AG20443 (cell line): ENCODE measurements at places on chromosomes 5 and 9.

DNA sequence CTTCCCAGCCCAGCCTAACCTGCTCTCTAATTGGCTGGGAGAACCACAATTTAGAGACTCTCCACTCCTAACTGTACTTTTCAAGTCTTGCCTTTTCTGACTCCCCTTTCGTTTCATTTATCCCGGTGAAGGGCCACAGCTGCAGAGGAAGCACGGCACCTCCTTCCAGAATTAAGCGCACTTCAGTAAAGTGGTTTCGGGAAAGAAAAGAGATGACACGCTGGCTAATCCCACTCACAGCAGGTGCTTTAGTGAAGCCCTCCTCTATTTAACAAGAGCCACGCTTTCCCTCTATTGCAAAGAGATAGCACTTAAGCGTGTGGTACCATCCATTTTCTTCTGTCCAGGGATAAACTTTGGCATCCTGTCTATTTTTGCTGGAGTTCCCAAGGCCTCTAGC, 4.8 kb downstream of the DNAH5 start:
- DNase-seq = no peak

DNA sequence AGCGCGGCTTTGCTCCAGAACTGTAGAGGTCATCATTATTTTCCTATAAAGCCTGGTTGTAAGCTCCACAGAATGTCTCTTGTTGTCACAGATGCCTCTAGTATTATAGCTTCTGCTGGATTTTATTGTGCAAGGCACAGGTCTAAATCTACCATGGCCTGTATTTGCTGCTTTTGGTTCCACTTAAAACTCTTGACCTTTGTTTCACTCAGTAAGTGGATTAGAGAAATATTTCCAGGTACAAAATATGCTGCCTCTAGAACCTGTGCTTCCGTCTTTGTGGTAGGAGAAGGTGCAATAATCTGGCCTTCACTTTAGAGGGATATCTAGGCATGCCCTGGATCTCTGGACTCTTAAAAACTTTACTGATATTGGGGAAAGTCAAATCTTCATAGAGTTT, 476.6 kb upstream of the CD180 start:
- DNase-seq = no peak

DNA sequence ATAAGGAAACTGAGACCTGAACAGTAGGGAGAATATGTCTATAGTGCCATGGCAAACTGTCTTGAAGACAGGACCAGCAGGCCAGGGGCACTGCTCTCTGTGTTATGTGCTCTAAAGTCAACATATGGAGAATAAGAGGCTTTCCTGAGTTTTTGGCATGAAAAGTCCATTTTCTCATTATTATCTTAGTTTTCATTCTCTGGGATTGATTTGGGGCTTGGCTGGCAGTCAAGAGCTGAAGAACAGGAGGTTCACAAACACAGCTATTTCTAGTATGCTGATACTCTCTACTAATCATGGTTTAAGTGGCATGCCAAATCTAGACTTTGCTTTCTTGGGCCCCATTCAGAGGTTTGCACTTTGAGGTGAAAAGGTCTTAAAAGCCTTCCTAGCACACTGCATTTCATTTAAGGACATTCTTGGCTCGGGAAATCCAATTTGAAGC, 404.4 kb downstream of the ZNF608 start:
- DNase-seq = peak; percentile 8

GRCh38 chr5:115490596-115490995, 54.0 kb downstream of the FEM1C start:
- no peak for DNase-seq

GRCh38 chr5:137507150-137507549, 8.0 kb upstream of the SPOCK1 start:
- DNase-seq = peak; percentile 36

DNA sequence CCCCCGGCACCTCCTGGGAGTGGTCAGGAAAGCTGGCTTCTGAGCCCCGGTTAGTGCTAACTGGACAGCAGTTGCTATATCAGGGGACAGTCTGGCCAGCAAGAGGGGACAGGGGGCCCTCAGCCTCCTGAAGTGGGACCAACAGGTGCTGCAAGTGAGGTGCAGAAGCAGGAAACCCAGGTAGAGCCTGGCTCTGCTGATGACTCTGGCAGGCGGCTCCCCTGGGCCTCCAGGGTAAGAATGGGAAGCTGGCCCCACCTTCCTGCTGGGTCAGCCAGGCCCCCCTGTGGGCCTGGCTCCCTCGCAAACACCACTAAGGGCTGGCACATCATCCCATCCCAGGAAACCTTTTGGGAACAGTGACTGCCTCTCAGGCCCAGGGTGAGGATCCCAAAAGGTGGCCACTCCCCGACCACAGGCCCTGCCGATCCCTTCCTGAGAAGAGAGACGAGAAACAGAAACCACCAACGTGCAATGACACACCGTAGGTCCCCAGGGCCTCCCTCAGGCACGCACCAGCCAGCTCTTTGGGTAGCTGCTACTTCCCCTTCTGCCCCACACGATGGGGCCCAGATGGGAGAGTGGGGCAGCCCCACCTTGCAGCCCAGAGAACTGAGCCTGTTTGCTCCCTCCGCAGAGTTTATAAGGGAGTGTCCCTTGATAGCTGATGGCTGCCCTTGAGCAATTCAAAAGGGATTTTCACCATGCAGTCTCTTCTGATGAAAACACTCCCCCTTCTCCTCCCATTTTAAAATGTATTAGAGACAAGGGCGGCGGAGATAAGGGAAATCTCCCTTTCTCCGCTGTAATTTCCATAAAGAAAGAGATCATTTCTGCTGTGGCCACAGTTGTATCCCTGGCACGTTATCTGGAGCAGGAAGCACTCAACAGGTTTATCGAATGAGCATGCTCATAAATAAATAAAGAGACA, 76.8 kb downstream of the STK10 start:
- peak; percentile 68 for DNase-seq

DNA sequence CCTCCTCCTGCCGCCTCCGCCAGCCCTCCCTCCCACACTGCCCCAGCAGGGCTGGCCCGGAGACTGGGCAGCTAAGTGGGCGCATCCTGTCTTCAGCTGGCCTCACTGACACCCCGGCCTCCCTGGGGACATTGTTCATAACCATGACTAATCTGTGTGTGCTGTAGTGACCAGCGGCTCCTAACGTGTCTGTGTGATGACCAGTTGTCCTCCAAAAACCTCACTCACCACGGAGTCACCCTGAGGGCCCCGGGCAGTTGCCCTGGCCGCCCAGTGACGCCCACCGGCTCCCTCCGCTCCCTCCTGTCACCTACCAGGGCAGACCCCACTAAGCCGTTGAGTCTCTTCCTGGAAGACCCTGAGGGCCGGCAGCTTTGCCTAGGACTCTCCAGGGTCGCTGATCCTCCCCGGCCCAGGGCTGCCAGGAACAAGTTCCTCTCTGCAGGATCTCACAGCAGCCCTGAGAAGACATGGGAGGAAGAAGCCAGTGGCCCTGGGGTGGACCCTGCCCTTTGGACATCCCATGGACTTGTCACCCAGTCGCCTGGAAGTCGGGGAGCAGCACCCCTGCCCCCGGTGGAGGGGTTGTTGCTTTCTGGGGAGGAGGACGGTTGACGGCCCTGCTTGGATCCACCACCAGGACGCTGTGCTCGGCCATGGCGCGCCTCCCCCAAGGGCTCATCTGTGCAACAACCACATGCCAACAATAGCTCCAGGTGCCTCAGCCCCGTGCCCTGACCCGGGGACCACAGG, 110.2 kb upstream of the LMX1B start:
- DNase-seq = peak; percentile 43

GRCh38 chr5:77990020-77990419, 213.9 kb upstream of the TBCA start:
- no peak for DNase-seq

DNA sequence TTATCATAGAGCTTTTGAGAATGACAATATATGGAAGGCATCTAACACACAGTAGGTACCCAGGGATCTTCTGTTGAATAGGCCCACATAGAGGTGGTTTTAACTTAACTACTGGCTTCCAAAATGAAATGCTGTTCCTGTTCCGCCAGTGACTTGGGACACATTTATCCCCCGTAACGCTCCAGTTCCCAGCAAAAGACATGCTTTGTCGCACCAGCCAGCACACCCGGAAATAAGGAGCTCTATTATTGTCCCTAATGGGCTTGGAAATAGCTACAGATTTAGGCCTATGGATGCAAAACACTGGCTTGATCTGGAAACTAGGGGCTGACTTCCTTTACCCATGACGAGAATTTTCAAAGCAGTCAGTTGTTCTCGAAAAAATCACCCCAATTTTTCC, 45.9 kb upstream of the C5orf58 start:
- no peak for DNase-seq
